ENCODE measurements at places on chromosomes 5 and 9. TPM values are rescaled to one million over a fixed set of nuclear protein-coding genes. Genes with fewer than 3 reads are reported as not detected.

Gene MAP1B
- 120 TPM for total RNA-seq

Gene ANKRD34B
- 6.3 TPM for total RNA-seq

Gene COL5A1
- 12.0 TPM for total RNA-seq

Gene HACD4
- total RNA-seq = 0.61 TPM

Gene PCDH12
- 0.17 TPM for total RNA-seq

GRCh38 chr5:124232515-124232914, 513.9 kb downstream of the ZNF608 start:
- H3K36me3 ChIP-seq = no peaks in the 10 kb centered on the region
- H3K4me1 ChIP-seq = peaks cover 3% of the 10 kb centered on the region
- H3K27me3 ChIP-seq = no peaks in the 10 kb centered on the region
- no peak overlapping the region for H3K27ac ChIP-seq
- H3K4me3 ChIP-seq = no peak overlapping the region

GRCh38 chr9:99296291-99296951, 74.3 kb downstream of the SEC61B start:
- no peak for DNase-seq
- peaks cover 6% of the 10 kb centered on the region for H3K4me1 ChIP-seq
- H3K36me3 ChIP-seq = no peaks in the 10 kb centered on the region
- no peak overlapping the region for H3K27ac ChIP-seq
- no peaks in the 10 kb centered on the region for H3K27me3 ChIP-seq
- no peak overlapping the region for H3K4me3 ChIP-seq

Data from H1 (cell line).